ENCODE measurements at places on chromosomes 3 and 15. TPM values are rescaled to one million over a fixed set of nuclear protein-coding genes. Genes with fewer than 3 reads are reported as not detected.

C3orf38 gene
- 31.2 TPM for total RNA-seq

CEMIP gene
- 1.5 TPM for total RNA-seq

DNA sequence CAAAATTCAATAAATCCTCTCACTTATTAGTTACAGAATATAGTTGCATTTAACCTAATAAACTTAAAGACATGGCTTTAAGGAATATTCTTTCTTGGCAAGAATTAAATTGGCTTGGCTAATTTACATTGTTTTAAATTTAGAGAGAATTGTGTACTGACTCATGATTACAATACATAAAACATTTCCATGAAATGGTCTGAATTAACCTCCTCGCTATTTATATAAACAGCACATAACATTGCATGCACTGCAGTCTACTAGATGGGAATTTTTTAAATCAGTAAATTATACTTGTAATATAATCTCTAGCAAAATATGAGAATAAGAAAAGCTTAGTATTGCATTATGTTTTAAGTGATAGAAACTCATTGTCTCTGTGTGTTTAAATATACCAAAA is 268.9 kb downstream of the SHOX2 start:
- no peak for ATAC-seq

DNA sequence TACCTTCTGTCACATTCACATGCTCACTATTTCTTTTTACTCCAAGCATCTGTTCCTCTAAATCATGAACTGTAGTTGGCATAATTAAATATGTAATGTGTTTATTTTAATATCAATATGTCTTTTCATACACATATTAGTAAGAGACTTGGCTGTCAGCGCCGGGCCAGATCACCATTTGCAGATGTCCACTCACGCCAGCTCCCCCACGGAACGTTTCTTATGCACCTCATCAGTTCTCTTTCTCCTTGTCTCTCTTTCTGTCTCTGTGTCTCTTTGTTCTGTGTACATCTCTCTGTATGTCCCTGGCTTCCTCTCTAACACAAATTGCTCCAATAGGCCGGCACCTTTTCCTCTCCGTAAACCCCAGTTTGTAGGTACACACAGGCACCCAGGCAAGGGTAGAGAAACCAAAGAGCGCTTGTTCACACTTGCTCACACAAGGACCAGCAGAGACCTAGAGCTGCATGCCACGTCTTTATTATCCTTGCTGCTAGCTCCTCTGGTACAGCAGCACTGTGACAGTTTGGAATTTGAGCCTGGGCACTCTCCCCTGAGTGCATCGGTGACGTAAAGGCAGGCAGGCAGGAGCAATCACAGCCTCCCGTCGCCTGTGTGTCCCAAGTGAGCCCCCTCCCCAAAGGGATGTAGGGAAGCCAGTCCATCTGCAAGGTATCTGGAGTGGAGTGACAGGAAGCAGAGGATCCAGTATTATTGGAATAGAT is 40.4 kb downstream of the CACNA1D start:
- no peak for ATAC-seq

GRCh38 chr3:151841801-151842200 is 27.9 kb downstream of the AADAC start:
- no peak for ATAC-seq

GRCh38 chr15:58504674-58505234 is 73.0 kb downstream of the LIPC start:
- ATAC-seq: no peak
